Mammary epithelial cell (primary cell): ENCODE measurements at places on chromosomes 3 and 15. TPM values are rescaled to one million over a fixed set of nuclear protein-coding genes. Genes with fewer than 3 reads are reported as not detected.

Gene ARGFX
- total RNA-seq, result not detected in 2 replicates

Gene CAPN3
- 12.7 and 13.0 TPM in 2 replicates for total RNA-seq

Gene HRG
- 0.52 TPM in 1 of 2 replicates, not detected in the other for total RNA-seq

Gene MED12L
- 0.05 and 0.19 TPM in 2 replicates for total RNA-seq

Gene NDN
- total RNA-seq, result 23.2 TPM

Gene CLRN1
- total RNA-seq, result not detected

Gene PTH1R
- total RNA-seq, result 0.33 TPM

Gene HMG20A
- 35.0 TPM for total RNA-seq

Gene TRIM71
- total RNA-seq, result not detected in 2 replicates

Gene FOXL2NB
- 0.50 TPM for total RNA-seq

Gene HHATL
- total RNA-seq, result not detected in 2 replicates

Gene AMIGO3
- 0.50 TPM for total RNA-seq

Gene KNG1
- not detected for total RNA-seq
